Right cardiac atrium (tissue), 5 donors: ENCODE measurements at places on chromosomes 2 and 18.

- no peak for DNase-seq
Measured at GRCh38 chr2:106658616-106659015, 171.5 kb downstream of the CD8B2 start.

- no peak for DNase-seq
Measured at GRCh38 chr2:105857076-105857740, 112.5 kb downstream of the NCK2 start.

DNA sequence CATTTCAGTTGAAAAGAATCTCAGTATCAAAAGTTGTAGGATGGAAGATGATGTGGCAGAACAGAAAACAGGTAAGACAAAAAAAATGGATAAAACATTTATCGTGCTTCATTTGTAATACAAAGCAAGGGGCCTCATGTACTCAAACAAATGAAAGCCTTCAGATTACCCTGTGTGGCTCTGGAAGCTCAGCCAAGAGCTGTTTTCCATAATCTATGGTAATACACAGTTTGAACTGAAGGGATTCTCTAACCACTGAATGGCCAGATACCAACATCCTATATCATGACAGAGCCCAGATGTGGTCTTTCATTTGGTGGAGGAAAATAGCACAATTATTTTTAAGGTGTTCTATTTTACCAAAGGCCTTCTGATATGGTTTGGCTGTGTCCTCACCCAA lies 272.1 kb upstream of the RND3 start:
- no peak for DNase-seq

DNA sequence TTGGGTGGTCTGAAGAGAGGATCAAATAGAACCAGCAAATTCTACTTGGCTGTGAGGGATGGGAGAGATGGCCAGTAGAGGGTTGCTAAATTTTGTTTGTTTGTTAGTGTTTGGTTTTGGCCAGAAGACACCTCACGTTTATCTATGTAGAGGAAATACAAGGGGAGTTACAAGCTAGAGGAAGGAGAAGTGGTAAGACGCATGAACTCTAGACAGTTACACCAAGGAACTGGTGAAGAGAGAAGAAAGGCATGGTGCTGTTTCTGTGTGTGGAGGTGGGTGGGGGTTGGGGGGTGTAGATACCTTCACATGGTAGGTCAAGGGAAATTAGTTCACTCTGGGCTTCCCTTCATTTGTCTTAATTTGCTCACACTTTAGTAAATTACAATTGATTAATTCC lies 25.6 kb downstream of the RASGRP3 start:
- no peak for DNase-seq

GRCh38 chr2:72148837-72149555 lies 1.3 kb upstream of the CYP26B1 start:
- peak; percentile 71 for DNase-seq

DNA sequence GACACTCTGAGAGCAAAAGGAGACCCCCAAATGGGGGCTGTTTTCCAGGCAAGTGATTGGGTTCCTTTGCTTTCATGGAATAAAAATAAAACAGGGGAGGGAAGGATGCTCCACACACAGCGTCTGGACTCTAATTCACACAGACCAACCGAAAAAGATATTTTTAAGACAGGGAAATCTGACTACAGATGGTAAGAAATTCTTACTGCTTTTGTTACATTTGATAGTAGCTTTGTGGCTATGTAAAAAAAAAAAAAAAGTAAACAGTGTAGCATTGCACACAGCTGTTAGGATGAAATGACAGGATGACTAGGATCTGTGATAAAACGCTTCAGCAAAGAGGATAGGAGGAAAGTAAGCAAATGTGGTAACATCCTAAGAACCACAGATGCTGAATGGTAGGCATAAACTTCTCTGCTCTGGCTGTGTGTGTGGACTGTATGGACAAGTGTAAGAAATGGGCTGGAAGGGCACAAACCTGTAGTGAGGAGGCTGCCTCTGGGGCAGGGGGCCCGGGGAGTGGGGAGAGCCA lies 207.6 kb downstream of the ANAPC1 start:
- no peak for DNase-seq

DNA sequence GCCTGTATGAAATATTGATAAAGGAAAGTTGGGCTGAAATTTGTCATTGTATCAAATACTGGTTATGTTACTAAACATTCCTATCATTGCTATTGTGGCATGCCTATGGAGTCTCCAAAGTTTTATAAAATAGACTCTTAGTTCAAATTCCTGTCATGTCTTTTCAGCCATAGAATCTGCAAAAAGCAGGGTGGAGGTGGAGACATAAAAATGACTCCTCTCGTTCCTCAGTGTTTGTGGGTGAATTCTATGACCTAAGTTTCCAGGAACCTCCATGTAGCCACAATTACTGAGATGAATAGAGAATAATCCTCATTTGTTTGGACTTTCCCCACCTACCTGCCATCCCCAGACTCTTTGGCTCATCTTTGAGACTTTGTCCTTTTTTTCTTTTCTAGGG lies 326.3 kb upstream of the ETAA1 start:
- no peak for DNase-seq

GRCh38 chr2:190986221-190986953 lies 27.6 kb downstream of the STAT1 start:
- no peak for DNase-seq

DNA sequence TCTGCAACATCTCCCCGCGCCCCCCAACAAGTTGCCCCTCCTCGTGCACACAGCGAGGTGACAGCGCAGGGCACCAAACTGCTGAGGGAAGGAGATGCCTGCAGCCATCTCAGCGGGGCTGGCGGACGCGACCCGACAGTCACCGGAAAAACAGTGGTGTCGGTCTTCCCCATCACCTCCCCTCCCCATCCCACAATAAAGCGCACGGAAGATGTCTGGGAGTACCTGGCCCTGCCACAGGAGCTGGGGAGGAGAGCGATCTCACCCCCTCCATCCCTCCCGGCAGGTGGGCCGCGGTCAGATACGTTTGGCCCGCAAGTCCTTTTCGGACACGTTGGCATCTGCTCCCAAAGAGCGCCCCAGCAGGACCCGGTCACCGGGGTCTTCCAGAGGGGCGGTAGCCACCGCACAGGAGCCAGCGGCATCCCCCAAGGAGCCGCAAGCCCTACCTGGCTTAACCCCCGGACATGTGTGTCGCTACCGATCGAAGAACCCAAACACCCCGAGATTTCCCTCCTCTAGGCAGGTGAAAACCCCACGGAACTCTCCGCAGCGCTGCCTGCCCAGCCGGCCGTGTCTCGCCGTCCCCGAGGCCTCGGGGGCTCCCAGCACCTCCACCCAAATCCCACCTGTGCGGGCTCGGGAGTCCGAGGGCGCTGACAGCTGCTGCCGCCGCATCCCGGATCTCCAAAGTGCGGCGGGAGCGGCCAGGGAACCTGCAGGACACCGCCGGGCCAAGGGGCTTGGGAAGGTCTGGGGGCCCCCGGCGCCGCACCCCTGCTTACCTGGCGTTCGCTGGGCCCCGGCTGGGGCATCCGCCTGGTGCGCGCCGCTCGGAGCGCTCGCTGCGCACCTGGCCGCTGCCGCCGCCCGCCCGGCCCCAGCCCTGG lies 657 bp downstream of the ATP8B1 start:
- peak; percentile 59 for DNase-seq

DNA sequence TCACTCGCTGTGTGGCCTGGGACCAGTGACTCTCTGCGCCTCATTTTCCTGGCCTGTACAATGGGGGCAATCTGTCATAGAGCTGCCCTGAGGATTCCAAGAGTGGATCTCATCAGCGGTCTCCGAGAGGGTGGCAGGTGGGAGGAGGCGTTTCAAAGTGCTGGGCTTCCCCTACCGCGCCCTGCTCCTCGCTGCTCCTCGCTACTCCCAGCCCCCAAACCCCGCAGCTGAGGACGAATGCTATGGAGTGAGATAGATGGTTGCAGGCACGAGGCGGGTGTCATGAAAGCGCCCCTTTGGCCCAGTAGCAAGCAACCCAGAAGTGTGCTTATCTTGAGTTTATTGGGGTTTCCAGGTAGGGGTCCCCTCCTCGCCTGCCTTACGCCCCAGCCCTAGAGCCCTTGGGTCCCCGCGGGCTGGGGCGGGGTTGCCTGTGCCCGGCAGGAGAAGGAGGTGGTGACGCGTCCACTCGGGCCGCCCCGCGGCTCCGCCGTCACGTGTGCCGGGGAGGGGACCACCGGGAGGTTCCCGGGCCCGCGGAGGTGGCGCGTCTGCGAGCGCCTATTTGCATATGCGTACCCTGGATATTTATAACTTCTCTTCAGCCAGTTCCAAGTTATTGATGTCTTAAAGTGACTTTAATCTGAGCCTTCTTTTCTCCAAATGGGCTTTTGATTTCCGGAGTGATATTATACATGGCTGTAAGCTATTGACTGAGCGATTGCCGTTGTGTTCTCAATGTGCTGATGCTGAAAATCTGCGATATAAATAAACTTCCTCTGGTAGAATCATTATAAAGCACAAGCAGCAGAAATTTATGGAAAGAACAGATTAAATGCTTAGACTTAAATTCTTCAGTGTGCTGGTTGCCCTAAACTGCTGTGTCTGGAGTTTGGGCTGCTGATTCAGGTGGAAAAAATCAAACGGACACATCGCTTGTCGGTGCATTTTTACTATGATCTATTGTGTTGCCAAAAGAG lies 263.7 kb downstream of the ATAD2B start:
- DNase-seq = peak; percentile 58

- DNase-seq = no peak
Measured at GRCh38 chr2:69615969-69616368, 27.6 kb downstream of the AAK1 start.

- DNase-seq = no peak
Measured at GRCh38 chr2:180872255-180872654, 108.2 kb upstream of the UBE2E3 start.

- no peak for DNase-seq
Measured at GRCh38 chr2:50649626-50650402, 382.1 kb downstream of the NRXN1 start.

DNA sequence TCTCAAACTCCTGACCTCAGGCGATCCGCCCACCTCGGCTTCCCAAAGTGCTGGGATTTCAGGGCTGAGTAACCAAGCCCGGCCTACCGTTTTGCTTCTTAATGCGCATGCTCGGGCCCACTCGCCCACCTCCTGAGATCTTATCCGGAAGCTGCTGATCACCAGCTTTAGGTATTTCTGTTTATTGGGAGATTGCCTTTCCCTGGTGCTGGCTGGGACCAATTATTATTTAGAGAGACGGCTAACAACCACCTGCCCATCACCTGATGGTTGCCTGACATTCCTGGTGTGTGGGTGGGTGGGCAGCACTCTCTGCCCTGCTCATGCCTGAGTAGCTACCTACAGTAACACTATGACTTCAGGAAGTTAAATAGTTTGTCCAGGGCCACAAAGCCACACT lies 56.3 kb upstream of the ZNF532 start:
- no peak for DNase-seq

DNA sequence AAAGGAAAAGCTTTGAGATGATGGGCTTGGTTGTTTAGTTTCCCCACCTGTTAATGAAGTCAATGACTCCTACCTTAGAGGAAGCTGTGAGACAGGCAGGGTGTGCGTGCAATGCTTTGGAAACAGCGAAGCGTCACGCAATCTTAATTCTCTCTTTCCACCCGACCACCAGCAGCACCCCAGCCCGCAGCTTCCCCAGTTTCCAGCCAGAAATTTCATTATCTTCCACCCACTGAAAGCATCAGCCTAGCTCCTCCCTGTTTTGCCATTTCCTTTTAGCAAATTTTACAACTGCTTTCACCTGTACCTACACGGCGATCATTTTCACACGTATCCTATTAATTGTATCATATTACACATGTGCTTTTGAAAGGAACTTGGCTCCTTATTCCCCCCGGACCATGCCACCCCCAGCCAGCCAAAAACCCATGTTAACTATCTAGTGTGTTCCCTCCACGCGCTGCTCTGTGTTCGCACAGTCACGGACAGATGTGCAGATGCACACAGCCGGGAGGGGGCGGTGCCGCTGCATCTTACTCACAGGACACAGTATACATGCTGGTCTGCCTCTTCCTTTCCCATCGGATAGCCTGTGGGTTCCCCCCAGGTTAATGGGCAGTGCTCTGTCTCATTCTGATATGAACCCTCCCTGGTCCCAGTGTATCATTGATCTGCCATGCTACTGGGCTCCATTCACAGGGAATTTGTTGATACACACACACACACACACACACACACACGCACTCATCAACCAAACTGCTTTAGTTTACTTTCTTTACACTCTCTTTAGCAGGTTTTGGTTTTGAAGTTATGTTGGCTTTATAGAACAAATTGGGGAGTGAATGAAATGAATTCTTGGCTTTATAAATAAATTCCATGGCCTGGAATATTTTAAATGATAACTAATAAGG lies 22.4 kb downstream of the CYP27C1 start:
- DNase-seq = peak; percentile 80

GRCh38 chr2:144310889-144311608 lies 208.9 kb downstream of the ZEB2 start:
- DNase-seq = no peak

DNA sequence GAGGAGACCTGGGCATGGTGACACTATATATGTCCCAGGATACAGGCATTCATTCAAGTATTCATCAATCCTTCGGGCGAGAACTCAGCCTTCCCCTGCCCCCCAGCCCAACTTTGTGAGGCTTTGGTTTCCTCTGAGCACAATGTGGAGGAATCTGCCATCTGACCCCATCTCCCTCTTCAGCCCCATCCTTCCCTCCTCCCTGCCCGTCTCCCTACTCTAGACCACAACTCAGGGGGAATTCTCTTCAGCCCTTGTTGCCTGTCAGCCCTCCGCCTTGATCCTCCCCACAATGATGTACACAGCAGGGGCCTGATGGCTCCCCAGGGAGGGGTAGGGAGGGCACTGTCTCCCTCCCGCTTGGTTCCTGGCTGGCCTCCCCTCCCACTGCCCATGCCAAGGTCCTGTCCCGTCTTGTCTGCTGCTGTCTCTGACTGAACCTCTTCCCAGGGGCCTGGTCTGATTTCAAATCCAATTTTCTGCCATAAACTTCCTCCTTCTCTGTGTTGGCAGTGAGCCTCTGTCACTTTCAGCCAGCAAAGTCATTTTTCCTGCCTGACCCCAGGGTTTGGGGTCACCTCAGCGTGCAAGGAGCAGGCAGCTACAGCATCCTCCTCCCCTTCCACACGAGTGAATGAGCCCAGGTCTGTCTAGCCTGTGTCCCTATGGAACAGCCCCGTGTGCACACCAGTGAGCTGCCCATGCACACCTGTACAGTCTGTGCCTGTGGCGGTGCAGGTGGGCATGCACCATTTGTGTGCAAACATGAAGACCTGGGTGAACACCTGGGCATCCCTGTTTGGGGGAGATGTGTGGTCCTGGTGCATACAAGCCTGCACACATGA lies 197.3 kb downstream of the CELF4 start:
- no peak for DNase-seq

DNA sequence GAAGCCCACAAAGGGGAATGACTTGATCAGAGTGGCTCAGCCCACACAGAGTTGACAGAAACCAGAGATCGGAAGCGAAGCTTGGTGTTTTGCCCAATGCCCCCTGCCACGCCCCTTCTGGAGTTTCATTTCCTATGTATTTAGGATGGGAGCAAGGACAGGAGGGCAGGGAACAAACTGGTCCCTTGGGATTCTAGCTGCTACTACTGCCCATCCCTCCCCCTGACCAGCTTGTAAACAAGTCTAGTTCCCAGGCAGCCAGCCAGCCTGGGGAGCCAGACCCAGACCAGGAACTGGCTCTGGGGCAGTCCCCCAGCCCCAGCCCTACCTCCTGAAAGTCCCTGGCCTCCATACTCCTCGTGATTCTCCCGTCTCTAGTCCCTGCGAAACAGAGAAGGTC lies 8.3 kb downstream of the WNT6 start:
- no peak for DNase-seq

GRCh38 chr2:199743415-199744120 lies 107.4 kb downstream of the FTCDNL1 start:
- no peak for DNase-seq

- no peak for DNase-seq
Measured at GRCh38 chr2:178732913-178733312, 74.3 kb downstream of the TTN start.
